Activated CD4-positive, alpha-beta T cell treated with anti-CD3 and anti-CD28 coated beads for 36 hours (primary cell): ENCODE measurements at places on chromosomes 3 and 15. TPM values are rescaled to one million over a fixed set of nuclear protein-coding genes. Genes with fewer than 3 reads are reported as not detected.
A peak's percentile ranks its signal among the peaks of the same experiment; 100 is the strongest.

GRCh38 chr15:84992157-84992944 lies 10.7 kb downstream of the PDE8A start:
- DNase-seq: peak; percentile 72

- DNase-seq: no peak
These were observed 142.9 kb downstream of the CADPS start for GRCh38 chr3:62732183-62732904.

GRCh38 chr3:178680489-178680888 lies 144.3 kb downstream of the KCNMB2 start:
- DNase-seq: no peak

LIPC gene
- 0.50 TPM for total RNA-seq

ZPLD1 gene
- total RNA-seq: not detected

ZNF385D gene
- total RNA-seq: not detected

POPDC2 gene
- total RNA-seq: 1.7 TPM

ENTPD3 gene
- total RNA-seq: not detected

LEKR1 gene
- 0.37 TPM for total RNA-seq

DNA sequence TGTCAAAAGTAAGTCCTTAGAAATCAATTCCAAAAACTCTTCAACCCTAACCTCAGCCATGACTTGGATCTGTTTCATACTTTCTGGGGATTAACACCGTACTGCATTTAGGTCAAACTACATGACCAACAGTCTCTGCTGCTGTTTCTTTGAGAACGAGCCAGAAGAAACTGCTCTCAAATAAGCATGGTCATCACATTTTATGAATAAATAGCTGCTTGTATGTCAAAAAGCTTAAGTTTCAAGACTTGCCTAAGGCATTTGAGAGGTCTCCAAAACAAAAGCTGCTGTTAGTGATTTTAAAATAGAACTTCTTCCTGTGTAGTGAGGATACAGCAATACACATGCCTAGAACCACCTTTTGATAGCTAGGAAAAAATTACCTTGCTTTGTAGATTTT lies 166.3 kb upstream of the CHRM5 start:
- no peak for DNase-seq

GRCh38 chr3:190165253-190165652 lies 44.6 kb upstream of the P3H2 start:
- DNase-seq: no peak

GRCh38 chr3:4551051-4551711 lies 58.0 kb downstream of the ITPR1 start:
- DNase-seq: no peak

- no peak for DNase-seq
These were observed 19.4 kb downstream of the TGFBR2 start for GRCh38 chr3:30625541-30626438.

DNA sequence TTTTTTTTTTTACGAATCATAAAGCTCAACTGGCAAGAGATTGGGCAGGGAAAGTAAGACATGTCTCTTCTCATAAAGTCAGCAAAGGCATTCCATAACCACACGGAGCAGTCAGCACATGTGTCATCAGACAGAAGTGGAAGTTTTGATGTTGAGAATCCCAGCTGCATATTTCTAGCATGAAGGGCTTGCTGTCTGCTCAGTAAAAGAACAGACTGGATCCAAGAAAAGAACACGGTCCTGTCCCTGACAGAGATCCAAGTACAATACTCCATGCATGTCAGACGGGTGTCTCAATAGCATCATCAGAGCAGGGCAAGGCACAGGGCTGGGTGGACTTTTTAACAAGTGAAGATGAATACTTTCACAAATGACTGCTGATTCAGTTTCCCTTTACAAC lies 38.2 kb downstream of the ABI3BP start:
- no peak for DNase-seq

DNA sequence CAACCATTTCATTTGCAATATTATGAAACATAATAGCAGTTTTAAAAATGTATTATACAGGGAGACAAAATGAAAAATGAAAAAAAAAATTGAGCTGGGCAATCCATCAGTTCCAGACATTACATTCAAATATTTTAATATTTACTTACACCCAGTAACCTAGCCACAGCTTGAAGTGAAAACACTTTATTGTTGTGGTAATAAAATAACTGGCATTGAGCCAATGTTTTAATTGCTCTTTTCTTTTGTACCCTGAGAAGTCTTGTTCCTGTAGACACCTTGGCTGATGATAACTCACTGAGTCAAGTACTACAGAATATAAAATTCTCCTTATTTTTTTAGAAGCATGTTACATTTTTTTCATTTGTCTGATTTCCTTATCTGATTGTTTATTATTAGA lies 180.6 kb downstream of the ROBO1 start:
- DNase-seq: no peak

ICE2 gene
- total RNA-seq: 72.8 TPM

DNA sequence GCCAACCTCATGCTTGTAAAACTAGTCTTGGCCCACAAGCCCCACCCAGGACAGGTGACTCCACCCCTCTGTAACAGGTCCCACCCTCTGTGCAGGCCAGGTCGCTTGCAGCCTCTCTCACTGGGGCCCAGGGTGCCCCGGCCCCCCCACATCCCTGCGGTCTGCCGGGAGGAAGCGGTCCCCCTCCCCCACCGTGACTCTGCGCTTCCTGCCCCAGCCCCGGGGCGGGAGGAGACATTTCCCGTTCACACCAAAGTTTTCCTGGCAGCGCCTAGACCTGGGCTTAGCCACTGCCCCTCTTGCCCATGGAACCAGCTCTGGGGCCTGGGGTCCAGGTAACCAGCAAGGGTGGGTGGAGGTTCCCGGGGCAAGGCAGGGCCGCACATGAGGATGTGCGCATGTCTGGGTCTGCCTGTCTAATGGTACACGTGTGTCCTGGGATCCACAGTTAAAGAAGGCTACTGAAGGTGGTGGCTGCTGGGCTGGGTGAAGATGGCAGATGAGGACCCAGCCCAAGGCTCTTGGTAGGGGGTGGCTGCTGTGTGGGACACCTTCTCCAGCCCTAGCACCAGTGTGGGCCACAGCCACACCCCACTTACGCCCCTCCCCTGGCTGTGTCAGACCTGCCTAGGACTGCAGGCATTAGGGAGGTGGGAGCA lies 8.4 kb downstream of the NBEAL2 start:
- peak; percentile 92 for DNase-seq

DNA sequence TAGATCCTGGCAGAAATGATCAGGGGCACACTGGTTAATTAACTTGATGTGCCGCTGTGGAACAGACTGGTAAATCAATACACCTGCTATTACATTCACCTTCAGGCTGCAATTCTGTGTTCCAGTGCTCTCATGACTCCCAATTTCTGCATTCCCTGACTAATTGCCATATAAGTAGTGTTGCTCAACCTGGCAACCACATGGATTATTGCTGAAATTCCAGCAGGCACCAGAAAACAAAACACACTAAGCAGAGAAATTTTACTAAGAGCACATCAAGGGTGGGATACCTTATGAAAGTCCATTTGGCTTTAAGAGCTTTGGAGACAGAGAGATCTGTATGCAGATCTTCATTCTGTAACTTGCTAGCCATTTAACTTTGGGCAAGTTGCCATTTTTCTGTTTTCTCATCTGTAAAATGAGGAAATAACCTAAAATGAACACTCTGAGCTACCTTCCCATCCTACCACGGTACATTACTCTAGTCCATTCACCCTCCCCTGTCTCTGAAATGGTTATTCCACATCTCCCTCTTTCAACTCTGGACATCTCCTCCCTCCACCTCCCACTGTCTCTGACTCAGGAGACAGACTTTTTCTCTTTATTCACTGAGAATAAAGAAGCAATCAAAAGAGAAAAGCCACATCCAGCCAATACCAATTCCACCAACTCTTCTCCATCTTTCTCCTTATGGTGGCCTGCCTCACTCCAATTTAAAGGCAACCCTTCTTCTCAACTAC lies 54.6 kb downstream of the STAC start:
- no peak for DNase-seq

MESP2 gene
- 0.14 TPM for total RNA-seq

DNA sequence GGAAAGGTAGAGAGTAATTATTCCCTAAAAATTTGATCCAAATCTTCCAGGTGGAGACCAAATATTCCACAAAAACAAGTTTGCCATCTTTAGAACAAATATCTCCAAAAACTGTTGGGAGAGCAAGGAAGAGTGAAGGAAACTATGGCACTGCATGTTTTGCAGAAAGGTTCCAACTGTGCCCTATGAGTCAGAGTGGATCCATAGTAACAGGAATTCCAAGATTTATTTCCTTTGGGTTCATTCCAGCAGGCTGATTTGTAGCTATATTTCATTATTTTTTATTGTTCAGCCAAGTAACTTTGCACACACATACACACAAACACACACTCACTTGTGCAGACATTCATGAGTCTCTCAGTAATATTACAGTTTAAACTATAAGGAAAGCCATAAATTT lies 459.7 kb upstream of the EPHA6 start:
- DNase-seq: no peak

GRCh38 chr3:16309558-16309957 lies 44.5 kb downstream of the OXNAD1 start:
- peak; percentile 69 for DNase-seq

DNA sequence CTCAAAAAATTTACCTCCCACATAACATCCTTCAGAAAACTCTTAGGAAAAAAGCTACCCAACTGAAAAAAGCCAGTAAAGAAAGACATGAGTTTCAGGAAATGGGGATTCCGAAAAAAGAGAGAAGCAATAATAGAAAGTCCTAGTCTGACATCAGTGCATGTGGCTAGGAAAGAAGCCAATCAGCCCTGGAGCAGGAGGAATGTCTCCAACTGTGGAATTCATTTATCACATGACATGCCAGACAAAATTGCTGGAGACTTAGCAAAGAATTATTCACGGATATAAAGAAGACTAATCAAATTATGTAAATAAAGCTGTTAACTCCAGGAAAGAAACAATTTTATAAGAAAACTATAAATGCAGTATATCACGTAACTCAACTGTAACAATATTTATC lies 258.9 kb upstream of the RARB start:
- no peak for DNase-seq

C3orf49 gene
- total RNA-seq: not detected

GRCh38 chr3:150251187-150252062 lies 156.7 kb upstream of the TSC22D2 start:
- no peak for DNase-seq

GRCh38 chr15:38531509-38531908 lies 33.1 kb downstream of the RASGRP1 start:
- no peak for DNase-seq

- DNase-seq: no peak
These were observed 23.5 kb downstream of the DUSP7 start for GRCh38 chr3:52032702-52033408.

- DNase-seq: peak; percentile 25
These were observed 74.8 kb upstream of the RPL32 start for GRCh38 chr3:12916159-12916558.

GOLGA6A gene
- not detected for total RNA-seq

GRCh38 chr3:57923101-57923500 lies 85.1 kb upstream of the FLNB start:
- DNase-seq: no peak

GNAT1 gene
- not detected for total RNA-seq

DNA sequence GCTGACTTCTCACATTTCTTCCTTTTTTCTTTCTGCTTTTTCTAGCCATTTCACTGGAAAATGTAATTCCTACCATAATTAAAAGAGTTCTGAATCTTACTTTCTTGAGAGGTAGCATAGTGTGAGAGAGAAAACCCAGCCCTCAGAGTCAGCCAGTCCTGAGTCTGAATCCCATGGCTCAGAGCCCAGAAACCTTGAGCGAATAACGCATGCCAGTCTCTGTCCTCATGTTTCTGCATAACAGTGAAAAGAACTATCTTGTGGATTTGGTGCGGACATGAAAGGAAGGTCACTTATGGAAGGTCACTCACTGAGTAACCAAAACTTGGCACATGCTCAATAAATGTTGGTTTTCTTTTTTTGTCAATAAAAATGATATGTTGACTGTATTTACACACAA lies 29.3 kb upstream of the SLCO3A1 start:
- DNase-seq: no peak

CHDH gene
- total RNA-seq: 0.55 TPM

- no peak for DNase-seq
These were observed 31.1 kb upstream of the SUCLG2 start for GRCh38 chr3:67685499-67685898.

DNA sequence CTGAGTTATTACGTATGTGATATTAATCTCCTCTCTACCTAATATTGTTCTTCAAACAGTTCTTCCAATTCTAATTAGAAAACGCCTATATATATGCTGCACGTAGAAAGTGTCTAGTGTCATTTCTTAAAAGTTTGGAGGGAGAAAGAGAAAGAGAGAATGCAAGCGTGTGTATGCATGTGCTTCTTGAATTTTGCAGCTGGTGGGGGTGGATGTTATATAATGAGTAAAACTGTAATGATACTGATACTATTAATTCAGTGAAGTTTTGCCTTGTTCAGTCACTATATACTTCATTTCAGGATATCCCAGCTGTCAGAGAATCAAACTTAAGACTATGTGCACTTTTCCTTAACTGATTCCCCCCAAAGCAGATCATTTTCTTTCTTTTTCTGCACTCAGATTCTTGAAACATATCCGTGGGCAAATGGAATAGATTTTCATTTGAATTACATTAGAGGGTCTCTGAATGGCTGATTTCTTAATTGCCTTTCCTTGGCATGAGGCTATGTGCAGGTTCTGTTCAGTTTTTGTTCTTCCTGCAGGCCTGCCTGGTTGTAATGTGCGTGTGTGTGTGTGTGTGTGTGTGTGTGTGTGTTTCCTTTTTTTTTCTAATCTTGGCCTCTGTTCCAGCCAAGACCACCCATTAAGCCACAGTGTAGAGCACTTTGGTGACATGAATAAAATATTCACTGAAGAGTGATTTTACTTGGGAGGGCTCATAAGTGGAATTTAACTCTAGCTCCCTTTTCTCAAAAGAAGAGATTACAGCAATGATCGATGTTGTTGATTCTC lies 617.5 kb downstream of the RBMS3 start:
- no peak for DNase-seq

- DNase-seq: no peak
These were observed 149.7 kb upstream of the NUDT16 start for GRCh38 chr3:131231710-131232389.

DNA sequence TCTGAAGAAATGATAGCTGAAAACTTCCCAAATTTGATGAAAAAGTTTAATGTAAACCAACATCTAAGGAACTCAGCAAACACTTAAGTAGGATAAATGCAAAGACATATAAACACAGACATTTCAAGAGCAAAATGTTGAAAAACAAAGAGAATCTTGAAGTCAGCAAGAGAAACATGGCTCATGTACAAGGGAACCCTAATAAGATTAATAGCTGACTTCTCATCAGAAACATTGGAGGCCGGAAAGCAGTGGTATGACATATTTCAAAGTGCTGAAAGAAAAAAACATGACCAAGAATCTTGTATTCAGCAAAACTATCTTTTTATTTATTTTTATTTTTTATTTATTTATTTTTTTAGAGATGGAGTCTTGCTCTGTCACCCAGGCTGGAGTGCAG lies 10.6 kb upstream of the PRKCI start:
- no peak for DNase-seq

DNA sequence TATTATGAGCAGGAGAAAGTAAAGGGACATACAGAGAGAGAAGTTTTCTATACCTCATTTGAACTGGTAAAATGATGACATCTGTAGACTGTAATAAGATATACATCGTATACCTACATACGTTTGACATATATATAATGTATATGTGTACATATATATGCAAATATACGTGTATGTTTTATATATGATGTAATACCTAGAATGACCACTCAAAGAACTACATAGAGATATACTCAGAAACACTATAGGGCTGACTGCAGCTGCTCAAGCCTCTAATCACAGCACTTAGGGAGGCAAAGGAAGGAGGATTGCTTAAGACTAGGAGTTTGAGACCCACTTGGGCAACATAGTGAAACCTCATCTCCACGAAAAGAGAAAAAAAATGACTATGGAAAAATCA lies 48.5 kb upstream of the MCTP2 start:
- no peak for DNase-seq
